Iris pigment epithelial cell (primary cell): ENCODE measurements at places on chromosomes 1 and 21.

DNA sequence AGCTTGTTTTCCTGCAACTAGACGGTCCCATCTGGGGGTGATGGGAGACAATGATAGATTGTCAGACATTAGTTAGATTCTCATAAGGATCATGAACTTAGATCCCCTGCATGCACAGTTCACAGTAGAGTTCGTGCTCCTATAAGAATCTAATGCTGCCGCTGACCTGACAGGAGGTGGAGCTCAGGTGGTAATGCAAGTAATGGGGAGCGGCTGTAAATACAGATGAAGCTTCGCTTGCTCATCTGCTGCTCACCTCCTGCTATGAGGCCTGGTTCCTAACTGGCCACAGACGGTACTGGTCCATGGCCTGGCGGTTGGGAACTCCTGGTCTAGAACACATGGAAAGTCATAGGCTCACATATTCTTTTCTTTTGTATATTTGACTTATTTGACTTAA is 42.0 kb downstream of the NIBAN1 start:
- no peak for DNase-seq

- DNase-seq = no peak
Measured at GRCh38 chr1:12208271-12208670, 21.6 kb upstream of the VPS13D start.

- no peak for DNase-seq
Measured at GRCh38 chr1:17293681-17294425, 14.1 kb upstream of the PADI4 start.

- peak; percentile 91 for DNase-seq
Measured at GRCh38 chr1:109792056-109792831, 28.5 kb upstream of the EPS8L3 start.

DNA sequence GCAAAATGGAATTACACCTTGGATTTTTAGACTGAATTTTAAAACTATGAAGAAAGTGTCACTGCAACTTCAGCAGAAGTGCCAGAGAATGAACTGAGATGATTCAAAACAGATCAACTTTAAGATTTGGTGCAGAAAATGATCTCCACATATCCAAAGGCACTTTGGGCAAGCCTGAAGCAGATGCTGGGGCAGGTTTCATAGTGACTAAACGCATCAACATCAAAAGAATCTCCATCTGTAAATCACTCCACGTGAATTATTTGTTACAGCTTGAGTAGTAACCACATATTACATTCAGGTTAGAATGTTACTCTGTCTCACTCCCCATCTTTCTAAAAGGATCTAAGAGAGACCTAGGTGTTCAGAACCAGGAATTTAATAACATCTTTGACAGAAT is 329.0 kb upstream of the ESRRG start:
- no peak for DNase-seq

DNA sequence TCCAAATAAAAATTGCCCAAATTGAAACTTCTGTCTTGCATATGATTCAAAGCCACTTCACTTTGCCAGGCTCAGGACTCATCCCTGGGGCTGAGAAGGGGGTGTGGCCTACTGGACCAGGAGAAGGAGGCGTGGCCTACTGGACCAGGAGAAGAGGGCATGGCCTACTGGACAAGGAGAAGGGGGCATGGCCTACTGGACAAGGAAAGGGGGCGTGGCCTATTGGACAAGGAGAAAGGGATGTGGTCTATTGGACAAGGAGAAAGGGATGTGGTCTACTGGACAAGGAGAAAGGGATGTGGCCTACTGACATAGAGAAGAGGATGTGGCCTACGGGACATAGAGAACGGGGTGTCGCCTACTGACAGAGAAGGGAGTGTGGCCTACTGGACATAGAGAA is 405.3 kb downstream of the RRAGC start:
- DNase-seq = no peak

GRCh38 chr1:63343922-63344321 is 21.6 kb downstream of the FOXD3 start:
- DNase-seq = no peak

- DNase-seq = peak; percentile 41
Measured at GRCh38 chr21:25283720-25284119, 323.6 kb downstream of the MRPL39 start.

GRCh38 chr1:53400761-53401674 is 58.2 kb upstream of the DMRTB1 start:
- peak; percentile 30 for DNase-seq

GRCh38 chr1:20416706-20417105 is 69.3 kb downstream of the CAMK2N1 start:
- no peak for DNase-seq

DNA sequence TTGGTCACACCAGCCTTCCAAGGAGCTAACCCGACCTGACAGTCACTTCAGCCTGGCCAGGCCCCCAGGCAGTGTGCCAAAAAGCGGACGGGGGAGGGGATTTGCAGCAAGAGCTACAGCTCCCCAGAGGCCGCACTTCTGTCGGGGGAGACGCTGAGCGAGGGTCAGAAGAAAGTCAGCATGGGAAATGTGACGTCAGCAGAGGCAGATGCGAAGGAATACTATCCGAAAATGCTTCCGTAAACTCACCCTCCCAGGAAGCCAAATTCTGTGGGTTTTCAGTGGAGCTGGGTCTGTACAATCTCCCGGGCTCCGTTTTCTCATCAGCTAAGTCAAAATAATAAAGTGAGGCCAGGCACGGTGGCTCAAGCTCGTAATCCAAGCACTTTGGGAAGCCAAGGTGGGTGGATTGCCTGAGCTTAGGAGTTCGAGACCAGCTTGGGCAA is 28.5 kb upstream of the ECE1 start:
- DNase-seq = peak; percentile 91

DNA sequence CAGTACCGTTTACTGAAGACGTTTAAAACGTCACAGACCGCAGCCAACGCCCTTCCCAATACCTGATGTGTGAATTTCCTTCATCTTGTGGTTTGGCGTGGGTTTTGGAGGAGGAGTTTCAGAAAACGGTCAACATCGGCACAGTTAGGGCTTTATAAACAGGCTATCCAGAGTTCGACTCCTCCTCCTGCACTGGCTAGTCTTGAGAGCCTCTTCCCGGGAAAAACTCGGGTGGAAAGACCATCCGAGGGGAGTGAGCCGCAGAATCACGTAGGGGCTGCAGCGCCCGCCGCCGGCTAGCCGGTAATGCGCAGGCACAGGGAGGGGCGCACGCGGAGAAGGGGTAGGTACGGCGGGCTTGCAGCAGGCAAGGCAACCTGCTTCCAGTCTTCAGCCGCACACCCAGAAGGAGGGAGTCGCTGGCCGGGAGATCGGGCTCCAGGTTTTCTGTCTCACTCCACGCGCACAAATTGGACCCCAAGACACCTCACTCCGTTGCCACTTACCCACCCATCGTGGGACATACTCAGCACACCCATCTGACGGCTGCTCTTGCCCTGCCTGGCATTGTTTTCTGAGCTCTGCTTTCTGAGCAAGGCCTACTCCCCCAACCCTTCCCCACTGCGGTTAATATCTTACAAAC is 25.4 kb downstream of the SLC19A2 start:
- DNase-seq = peak; percentile 62

- peak; percentile 63 for DNase-seq
Measured at GRCh38 chr1:21200767-21201166, 24.1 kb upstream of the EIF4G3 start.

DNA sequence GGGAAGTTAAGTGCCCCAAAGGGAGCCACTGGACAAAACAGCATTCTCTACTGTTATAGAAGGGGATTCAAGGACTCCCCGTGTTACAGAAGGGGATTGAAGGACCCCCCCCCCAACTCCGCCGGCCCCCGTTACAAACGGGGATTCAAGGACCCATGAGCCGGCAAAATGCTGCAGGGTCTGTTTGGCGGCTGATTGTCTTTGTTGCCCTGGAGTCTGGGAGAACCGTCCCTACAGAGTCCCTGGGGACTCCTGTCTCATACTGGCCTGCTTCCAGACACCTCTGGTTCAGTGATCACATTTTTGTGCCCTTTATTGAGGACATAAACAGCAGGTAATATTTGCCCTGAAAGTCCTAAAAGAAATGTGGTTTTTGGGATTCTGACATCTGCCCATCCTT is 96.4 kb downstream of the SYF2 start:
- DNase-seq = no peak

DNA sequence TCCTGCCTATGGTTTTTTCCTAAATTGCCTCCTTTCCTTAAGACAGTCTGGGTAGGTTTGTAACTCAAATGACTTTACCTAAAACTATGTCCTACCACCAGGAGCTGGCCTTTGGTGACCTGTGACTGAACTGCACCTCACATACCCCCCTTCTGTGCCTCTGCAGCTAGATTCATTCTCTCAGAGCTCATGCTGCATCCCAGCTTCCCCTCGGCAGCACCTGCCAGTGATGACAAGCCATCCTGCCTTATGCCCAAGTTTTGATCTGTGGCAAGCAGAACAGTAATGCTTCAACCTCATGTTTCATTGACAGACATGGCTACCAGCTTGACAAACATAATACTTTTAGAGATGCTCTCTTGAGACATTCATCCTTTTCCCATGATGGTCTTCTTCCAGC is 141.9 kb downstream of the TSEN15 start:
- no peak for DNase-seq

DNA sequence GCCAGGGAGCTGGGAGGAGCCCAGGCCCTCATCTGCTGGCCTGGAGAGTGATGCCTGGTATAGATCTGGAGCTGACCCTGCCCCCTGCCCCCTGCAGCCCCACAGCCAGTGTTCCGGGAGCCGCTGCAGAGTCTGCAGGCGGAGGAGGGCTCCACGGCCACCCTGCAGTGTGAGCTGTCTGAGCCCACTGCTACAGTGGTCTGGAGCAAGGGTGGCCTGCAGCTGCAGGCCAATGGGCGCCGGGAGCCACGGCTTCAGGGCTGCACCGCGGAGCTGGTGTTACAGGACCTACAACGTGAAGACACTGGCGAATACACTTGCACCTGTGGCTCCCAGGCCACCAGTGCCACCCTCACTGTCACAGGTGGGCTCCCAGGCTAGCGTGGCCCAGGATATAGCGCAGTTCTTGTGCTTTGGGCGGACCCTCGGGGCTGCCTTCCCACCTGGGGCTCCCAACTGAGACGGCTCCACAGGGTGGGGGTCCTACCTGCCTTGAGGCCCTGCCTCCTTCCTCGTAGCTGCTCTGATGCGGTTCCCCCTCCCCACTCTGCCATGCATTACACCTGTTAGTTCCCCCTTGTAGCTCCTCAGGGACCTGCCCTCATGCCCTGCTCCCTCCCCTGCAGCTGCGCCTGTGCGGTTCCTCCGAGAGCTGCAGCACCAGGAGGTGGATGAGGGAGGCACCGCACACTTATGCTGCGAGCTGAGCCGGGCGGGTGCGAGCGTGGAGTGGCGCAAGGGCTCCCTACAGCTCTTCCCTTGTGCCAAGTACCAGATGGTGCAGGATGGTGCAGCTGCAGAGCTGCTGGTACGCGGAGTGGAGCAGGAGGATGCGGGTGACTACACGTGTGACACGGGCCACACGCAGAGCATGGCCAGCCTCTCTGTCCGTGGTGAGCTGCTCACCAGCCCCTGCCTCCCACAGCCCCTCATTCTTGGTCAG is 98.7 kb downstream of the OBSCN start:
- DNase-seq = no peak

GRCh38 chr1:2248854-2249558 is 20.9 kb downstream of the SKI start:
- no peak for DNase-seq

DNA sequence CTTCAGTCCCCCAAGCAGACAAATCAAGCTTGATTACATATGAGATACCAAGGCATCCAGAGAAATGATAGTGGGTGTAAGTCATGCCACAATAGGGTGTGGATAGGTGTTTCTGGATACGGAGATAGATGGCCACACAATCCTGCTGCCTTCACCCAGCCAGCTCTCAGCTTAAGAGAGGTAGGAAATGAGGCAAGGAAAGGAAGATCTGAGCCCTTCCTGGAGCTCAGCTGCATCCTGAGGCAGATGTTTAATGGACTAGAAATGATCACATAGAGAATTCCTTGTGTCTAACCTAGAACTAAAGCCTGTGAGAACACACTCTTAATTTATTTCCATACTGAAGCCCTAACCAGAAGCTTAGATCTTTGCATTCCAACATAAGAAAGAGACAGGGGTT is 210.3 kb downstream of the ST6GALNAC3 start:
- DNase-seq = no peak

- peak; percentile 88 for DNase-seq
Measured at GRCh38 chr1:67713057-67713846, 28.3 kb downstream of the GADD45A start.

DNA sequence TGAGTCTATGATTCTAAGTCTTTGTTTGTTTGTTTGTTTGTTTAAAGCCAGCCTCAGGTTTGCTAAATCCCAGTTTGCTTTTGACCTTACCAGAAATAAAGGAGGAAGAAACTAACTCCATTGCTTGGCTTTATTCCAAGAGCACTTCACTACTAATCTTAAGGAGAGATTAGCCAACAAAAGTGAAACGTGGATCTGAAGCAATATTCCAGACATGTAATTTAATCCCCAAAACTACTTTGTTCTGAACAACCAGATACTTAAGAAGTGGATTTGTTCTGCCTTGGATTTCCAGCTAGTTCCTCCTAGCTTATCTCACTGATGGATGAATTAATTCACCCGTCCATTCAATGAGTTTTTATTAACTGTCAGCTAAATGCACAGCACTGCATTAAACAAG is 15.9 kb upstream of the CEP350 start:
- peak; percentile 79 for DNase-seq

DNA sequence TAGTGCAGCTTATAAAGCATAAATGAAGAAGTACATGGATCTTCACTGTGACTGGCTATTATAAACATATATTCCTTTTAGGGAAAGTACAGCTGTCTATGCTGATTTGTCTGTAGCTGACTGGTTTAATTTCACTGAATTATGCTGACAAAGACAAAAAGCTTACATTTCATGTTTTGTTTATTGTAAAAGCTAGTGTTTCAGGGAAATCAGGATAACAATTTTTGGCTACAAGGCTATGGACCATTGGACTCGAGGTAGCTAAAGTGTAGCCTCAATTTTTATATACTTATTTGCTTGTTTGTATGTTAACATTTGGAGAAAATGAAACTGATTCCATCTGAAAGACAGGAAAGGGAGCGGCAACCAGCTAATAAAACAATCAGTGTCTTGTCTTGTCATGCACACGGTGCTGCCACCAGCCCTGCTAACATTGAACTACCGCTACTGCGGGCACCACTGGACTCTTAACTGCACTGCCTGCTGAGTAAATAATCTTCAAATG is 480.2 kb downstream of the COL11A1 start:
- DNase-seq = peak; percentile 0

- DNase-seq = no peak
Measured at GRCh38 chr21:25398630-25399029, 208.7 kb downstream of the MRPL39 start.
